Endothelial cell (in vitro differentiated cells): ENCODE measurements at places on chromosomes 13 and 19.

- DNase-seq: no peak
These were observed 80.5 kb downstream of the FOXO1 start for GRCh38 chr13:40585911-40586471.

GRCh38 chr13:80955501-80955900 is 614.6 kb upstream of the SPRY2 start:
- DNase-seq: no peak

- DNase-seq: no peak
These were observed 730 bp downstream of the ZNF260 start for GRCh38 chr19:36527341-36527740.

DNA sequence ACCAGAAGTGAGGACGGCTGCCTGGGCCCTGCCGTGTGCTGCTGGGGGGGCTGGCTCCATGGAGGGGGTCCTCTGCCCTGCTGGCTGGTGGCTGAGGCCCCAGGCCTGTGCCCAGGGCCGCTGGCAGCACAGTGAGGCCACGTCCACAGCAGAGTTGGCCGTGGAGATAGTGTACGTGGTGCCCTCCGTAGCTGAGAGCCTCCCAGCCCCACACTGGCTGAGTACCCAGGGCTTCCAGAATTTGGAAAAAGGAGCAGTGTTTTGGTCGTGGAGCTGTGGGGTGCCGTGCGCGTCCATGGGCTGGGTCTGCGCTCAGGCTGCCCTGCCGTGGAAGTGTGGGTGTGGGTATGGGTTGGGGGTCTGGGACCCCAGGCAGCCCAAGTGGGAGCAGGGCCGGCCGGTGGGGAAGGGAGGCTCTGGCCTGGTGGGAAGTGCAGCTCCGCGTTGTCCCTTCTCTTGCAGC is 5.9 kb downstream of the PTBP1 start:
- no peak for DNase-seq

- DNase-seq: no peak
These were observed 139.1 kb downstream of the ZNF675 start for GRCh38 chr19:23547816-23548430.

DNA sequence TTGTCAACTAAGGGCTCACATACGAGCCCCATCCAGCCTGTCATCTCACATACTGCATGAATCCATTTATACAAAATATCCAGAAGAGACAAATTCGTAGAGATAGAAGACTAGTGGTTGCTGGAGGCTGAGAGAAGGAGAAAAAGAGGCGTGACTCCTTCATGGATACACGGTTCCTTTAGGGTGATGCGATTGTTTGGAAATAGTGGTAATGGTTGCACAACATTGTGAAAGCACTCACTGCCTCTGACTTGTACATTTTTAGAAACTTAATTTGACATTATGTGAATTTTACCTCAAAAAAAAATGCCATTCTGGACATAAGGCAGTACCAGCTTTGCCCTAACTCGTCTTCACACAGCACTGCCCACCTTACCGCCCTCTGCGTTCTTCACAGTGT is 27.3 kb downstream of the IGFL1 start:
- DNase-seq: no peak
